ENCODE measurements at places on chromosomes 5 and 9.

DNA sequence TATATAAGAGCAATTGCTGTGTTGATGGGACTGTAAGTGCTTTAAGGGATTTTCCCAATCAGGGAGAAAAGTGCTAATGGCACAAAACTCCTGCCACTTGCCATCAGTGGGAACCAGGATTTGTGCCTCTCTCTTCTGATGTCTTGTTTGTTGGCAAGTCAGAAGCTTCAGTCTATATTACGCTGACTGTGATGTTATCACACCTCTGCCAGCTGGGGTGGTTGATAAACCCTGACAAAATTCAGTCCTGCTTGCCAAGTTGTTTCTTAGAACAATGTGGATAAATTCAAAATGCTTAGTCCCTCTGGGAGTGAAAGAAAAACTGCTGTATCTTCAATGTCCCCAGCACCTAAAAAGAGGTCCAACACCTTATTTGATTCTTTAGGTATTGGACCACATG, 161.4 kb upstream of the FBXL7 start:
- DNase-seq: no peak

GRCh38 chr5:175493726-175494125, 15.4 kb downstream of the SFXN1 start:
- DNase-seq: no peak

- DNase-seq: no peak
These were observed 26.6 kb upstream of the TLR4 start for GRCh38 chr9:117677572-117677971.

DNA sequence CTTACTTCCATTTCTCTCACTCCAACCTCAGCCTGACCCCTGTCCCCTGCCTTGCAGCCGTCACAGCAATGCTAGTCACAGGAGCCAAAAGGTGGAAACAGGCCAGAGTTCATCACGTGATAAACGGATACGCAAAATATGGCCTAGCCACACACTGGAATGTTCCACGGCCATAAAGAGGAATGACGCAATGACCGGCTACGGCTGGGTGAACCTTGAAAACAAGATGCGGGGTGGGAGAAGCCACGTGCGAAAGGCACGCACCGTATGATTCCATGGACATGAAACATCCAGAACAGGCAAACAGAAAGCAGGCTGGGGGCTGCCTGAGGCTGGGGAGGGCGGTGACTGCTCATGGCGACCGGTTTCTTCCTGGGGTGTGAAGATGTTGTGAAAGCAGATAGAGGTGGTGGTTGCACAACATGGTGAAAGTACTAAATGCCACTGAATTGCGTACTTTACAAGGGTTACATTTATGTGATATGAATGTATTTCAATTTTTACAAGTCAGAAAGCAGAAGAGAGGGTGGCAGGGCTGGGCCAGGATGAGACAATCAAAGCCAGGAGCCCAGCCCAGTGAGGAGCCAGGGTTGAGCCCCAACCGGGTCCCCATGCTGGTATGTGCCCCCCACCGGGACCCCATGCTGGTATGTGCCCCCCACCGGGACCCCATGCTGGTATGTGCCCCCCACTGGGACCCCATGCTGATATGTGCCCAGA, 117.8 kb upstream of the SARDH start:
- peak; percentile 98 for DNase-seq

- peak; percentile 79 for DNase-seq
These were observed 71.4 kb downstream of the RALGPS1 start for GRCh38 chr9:126985870-126986498.

- no peak for DNase-seq
These were observed 13.2 kb downstream of the ZCCHC9 start for GRCh38 chr5:81314581-81314980.

GRCh38 chr5:45609661-45610060, 86.5 kb downstream of the HCN1 start:
- DNase-seq: no peak

GRCh38 chr9:75715360-75715759, 175.1 kb upstream of the PCSK5 start:
- DNase-seq: no peak

DNA sequence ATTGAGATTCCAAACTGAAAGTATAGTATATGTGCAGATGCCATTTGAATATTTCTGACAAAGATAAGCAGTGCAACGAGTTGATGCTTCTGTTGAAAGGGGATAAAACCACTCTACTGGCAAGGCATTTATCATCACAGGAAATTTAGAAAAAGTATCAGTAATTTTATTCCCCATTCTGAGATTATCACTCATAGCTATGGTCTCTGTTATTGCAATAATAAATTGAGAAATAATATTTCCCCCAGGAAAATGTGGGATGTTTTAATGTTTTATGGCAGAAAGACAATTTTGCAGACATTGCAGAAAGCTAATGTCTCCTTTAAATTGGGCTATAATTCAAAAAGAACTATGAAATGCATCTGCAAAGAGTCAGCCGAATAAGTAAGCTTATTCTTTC, 1612.7 kb upstream of the ACO1 start:
- no peak for DNase-seq

DNA sequence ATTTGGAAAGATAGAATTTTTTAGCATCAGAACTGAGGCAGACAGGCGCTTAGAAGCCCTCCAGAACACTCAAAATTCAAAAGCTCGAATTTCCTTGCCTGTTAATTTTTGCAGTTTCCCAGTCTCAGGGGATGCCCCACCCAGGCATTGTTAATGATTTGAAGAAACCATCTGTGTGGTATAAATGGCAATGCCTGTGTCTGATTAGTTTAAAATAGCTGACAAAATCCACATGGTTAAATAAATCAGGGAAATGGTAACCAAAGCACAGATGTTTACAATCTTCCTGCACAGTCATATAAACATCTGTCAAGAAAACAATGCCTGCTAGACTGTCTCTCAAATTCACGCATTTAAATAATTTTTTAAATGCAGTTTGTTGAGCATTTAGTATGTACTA, 185.2 kb upstream of the RGMB start:
- no peak for DNase-seq

GRCh38 chr5:138635708-138636107, 60.5 kb upstream of the HSPA9 start:
- no peak for DNase-seq

DNA sequence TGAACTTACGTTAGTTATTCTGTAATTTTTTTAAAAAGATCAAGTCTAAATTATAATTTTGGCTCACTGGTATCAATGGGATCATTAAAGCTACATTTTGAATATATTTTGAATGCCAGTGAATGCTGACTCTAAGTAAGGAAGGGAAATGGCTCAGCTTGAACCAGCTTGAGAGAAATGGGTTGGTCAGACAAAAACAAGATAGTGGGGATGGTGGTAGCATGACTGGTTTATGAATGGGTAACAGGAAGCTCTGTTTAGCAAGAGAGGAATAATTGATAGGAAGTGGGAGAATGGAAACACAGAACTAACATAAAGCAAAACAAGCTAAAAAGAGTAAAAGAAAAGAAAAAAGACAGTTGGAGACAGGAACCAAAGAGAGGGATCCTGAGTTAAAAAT, 220.2 kb downstream of the ADAMTS6 start:
- no peak for DNase-seq

- no peak for DNase-seq
These were observed 63.2 kb downstream of the SLC44A1 start for GRCh38 chr9:105307591-105308130.

DNA sequence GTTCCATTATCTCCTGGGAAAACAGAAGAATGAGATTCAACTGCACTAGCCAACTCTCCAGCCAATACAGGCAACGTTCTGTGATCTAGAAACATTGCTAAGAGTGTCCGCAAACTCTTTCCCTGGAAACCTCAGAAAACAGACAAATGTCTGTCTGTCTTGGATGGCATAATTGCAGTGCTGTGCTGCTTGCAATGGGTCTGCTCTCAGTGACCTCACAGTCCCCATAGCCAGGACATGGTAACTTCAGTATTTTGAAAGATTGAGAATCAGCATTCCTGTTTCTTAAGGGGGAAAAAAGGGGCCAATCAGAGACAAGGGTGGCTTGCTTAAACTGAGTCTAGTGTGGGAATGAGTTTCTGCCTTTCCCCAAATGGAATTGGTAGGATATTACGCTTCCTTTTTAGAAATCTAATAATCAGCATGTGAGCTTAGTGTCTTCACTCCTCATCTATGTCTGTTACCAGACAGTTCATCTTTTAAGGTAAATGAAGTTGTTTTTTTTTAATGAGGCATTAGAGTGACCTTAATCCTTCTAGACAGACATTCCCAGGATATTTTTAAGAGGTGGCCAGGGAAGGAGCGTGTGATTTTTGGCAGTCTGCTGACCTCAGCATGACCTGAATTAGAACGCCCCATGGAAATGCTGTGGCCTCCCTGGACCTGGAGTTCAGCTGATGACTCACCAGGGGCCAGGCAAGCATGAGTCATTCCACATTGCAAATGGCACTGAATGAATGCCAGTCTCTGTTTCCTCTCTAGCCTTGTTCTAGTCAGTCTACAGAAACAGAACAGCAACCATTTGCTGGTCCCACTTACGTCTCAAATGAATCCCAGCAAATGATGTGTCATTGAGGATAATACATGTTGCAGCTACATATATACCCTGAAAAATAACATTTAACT, 210.2 kb upstream of the ACTBL2 start:
- DNase-seq: no peak

DNA sequence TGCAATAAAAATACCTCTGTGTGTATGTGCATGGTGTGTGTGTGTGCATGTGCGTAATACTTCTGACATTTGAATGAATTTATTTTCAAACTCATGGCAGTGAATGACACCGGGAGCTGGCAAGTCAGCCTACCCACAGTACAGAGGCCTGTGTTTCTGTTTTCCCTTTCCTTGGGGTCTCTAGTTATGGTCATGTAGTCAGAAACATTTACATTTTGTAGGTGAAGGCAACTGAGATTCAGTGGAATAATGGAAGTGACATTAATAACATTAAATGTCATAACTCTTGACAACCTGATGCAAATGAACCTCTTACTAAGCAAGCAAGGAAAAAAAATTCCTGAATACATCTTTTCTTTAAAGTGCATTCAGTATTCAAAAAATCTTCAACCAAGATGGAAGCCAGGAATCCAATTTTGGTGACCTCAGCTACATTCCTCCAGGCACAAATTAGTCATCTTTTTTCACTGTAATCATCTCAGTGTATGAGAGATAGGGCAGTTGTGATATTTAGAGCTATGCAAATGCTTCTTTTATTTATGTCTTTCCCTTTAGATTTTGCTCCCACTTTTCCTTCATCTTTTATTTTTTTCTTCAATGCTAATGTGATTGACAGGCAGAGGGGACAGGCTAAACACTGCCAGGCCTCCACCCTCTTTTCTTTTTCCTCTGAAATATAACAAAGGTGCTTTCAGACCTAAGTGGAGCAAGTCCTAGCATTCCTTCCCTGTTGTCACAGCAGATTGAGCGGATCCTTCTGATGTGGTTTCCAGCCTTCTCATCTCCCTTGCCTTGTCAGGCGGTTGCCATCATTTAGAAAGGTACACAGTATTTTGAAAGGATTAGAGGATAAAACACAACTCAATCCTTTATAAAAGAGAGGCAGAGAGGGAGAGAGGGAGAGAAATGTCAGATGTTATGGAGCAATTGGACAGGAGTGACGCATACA, 569.8 kb upstream of the ADAMTS16 start:
- no peak for DNase-seq

GRCh38 chr9:121949364-121949763, 143.7 kb downstream of the TTLL11 start:
- DNase-seq: no peak

DNA sequence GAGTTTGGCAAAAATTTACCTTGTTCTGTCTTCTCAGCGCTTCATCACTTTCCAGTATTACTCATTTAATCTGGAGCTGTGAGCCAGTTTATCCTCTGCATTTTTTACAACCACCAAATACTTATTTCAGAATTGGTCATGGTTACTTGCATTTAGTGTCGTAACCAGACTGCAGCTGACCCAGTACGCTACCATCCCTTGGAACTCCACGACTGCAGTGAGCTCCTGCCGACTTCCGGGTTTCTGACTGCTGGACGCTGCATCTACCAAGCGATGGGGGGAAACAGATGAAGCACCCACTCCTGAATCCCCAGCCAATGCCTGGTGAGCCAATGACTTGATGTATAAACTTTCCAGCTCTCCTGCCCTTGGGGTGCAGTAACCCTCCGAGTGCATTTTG, 174.4 kb upstream of the PRLR start:
- no peak for DNase-seq

- no peak for DNase-seq
These were observed 32.9 kb upstream of the ENTREP1 start for GRCh38 chr9:69292078-69292477.

DNA sequence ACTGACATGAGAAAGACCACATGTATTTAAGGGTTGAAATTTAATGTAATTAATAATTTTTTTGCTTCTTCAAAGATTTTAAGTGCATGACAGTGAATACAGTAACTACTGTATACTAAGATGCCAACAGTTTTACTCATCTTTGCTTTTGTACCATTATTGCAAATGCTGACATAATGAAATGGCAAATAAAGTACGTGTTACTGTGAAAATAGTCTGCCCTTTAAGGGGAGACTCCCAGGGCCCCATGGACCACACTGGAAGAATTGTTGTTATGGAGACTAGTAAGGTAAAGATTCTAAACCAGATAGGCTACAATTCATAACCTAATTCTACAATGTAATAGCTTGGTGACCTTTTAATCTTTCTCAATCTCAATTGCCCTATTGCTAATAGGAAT, 84.7 kb downstream of the NR3C1 start:
- no peak for DNase-seq

GRCh38 chr5:31382051-31382878, 149.6 kb downstream of the DROSHA start:
- DNase-seq: no peak

- DNase-seq: no peak
These were observed 10.1 kb downstream of the LMX1B start for GRCh38 chr9:126623667-126624478.

DNA sequence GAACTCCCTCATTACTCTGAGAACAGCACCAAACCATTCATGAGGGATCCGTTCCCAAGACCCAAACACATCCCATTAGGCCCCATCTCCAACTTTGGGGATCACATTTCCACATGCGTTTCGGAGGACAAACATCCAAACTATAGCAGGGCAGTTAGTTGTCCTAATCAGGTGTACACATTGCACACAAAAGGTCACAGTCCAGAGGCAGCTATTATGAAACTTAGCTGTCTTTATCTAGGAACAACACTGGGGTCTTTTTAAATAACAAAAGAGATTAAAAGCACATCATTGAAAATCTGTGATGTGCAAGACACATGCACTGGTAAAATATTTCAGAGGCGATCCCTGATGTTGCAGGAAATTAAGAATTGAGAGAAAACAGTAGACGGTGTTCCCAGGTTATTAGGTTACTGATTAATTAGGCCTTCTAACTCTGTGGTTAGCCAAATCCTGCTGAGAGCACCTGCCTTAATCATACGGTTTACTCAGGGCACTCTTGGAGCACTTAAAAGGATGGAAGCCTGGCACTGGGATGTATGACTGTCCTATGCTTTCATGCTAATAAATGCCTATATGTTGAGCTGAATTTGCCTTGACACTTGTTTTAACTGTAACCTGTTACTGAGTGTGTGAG, 1574.5 kb upstream of the WWC1 start:
- DNase-seq: no peak

- no peak for DNase-seq
These were observed 549.8 kb upstream of the DMAC1 start for GRCh38 chr9:8349376-8349775.

Measured in HL-60 (cell line).